ENCODE measurements at places on chromosomes 7 and 10.

DNA sequence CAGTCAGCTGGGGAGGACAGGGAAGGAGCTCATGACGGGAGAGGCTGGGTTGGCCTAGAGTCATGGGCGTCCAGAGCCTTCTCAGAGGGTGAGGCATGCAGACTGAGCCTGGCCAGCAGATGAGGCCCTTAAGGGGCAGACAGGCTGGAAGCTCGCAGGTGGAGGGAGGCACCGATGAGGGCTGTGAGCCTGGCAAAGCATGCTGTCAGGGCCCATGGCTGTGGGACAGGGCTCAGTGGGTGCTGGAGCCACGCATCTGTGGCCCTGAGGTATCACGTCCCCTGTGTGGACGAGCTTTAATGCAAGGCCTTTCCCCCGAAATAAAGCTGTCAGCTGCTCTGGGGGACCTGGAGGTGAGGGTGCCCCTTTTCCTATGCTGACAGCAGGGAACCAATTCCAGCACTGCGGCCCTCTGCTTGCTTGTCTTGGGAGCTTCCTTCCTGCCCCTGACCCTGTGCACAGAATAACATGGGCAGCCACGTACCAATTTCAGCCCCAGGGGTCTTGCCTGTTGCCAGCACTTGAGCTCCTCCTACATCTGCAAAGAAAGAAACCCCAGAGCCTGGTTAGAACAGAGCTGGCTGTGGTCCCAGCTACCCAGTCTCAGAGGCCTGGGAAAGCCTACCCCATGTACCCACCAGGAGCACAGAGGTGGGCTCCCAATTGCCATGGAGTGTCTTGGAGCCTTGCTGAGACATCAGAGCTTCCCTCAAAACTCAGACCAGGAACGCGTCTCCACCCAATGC, 20.6 kb downstream of the TMEM273 start:
- DNase-seq = no peak

DNA sequence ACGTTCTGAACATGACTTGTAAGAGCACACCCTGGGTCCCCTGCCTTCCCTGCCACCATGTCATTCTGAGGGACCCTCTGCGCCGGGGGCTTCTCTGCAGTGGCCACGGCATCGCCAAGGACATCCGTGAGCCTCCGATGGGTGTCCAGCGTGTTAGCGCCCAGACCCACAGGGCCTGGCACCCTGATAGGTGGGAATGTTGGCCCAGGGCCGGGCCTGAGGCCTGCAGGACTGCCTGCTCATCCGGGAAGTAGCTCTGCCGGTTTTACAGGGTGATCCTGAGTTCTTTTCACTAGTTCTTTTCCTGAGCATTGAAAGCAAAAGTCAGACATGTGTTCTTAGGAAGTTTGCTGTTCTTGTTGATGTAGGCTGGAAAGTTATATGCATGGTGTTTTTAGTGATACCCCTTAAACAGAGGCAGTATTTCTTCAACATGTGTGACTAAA, 54.5 kb downstream of the WDR37 start:
- no peak for DNase-seq

DNA sequence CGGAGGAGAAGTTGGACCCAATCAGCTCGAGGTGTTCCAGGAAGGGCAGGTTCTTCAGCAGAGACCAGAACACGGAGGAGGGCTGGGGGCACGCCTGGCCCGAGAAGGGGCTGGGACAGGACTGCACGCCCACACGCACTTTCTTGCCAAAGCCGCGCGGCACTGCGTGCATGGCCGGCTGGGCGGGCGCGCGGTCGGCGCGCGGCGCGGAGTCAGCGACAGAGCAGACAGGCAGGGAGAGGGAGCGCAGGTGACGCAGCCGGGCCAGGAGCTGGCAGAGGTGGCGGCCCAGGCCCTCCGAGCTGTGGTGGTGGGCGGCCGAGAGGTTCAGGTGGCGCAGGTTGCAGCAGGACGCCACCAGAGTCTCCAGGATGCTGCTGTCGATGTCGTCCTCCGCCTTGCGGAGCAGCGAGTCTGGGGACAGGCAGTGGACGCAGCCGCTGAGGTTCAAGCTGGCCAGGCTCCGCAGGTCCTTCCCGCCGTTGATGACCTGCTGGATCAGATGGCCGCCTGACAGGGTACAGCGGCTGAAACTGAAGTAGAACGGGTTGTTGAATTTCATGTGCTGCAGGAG, 77.2 kb upstream of the TNRC18 start:
- no peak for DNase-seq

GRCh38 chr7:6637544-6638229, 569 bp downstream of the ZNF316 start:
- DNase-seq = peak; percentile 58

- no peak for DNase-seq
These were observed 80.7 kb downstream of the FZD1 start for GRCh38 chr7:91344911-91345310.

GRCh38 chr7:100929808-100930174, 19.5 kb upstream of the MUC3A start:
- no peak for DNase-seq

DNA sequence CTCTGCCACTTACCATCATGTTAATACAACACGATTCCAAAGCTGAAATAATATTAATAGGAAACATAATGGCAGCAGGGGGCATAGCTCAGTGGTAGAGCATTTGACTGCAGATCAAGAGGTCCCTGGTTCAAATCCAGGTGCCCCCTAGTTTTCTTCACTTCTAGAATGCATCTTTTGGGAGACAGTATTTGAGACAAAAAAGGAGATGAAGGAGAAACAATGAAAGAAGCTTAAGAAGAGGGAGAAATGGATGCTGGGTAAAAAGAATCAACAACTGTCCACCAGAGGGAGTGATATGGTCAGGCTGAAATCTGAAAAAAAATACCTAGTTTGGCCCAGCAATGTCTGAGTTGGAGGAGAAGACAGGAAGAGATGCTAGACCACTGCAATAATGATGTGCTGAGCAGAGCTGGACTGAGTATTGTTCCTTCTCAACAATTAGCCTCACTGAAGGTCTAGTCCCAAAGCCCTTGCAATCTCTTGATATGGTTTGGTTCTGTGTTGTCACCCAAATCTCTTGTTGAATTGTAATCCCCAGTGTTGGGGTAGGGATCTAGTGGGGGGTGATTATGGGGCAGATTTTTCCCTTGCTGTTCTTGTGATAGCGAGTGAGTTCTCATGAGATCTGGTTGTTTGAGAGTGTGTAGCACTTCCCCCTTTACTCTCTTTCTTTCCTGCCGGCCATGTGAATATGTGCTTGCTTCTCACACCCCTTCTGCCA, 48.3 kb downstream of the ZNF783 start:
- peak; percentile 58 for DNase-seq

DNA sequence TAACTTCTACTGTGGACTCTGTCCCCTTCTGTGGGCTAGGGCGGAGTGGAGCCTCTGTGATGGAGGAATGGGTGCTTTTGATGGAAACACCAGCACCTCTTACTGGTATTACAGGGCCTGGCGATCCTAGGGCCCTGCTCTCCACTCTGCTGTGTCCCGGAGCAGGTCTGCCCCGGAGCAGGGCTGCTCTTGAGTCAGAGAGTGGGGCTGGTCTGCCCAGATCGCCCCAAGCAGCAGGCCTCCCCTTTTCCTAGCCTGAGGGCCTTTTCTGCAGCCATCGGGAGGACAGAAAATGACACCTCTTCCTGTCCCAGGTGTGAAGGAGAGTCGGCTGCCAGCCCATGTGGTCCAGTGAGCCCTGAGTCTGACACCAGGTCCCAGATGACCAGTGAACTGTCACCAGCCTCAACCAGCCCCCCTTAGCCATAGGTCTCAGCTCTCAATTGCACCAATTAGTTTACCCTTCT, 1.4 kb downstream of the ZNF282 start:
- DNase-seq = peak; percentile 21

- no peak for DNase-seq
These were observed 2.4 kb upstream of the VDAC2 start for GRCh38 chr10:75208181-75208580.

- no peak for DNase-seq
These were observed 160.0 kb downstream of the HDAC9 start for GRCh38 chr7:18655506-18655905.

DNA sequence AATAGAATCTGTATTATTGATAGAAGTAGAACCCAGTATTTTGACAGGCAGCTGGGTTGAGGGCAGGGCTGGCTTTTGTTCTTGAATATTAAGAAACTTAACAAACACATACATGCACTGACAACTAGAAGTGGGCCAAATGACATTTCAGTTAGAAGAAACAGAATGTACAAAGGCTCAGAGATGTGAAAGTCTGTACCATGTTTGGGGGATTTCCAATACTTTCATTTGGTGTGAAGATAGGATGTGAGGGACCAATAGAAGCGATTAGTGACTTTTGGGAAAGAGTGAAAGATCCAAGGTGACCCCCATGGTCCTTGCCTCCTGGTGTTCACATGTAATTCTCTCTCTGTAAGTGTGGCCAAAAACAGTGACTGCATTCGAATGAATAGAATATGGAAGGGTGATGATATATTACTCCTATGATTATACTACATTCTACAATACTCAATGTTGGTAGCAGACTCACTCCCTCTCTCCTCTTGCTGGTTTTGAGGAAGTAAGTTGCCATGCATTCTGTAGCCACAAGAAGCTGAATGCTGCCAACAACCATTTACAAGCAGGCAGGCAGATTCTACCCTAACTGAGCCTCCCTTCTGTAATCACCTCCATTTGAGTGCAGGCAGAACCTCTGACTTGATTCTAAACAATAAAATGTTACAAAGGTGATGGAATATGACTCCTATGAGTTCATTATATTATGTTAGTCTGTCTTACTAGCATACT, 151.4 kb downstream of the TMEM168 start:
- no peak for DNase-seq

GRCh38 chr10:125629758-125630376, 53.1 kb downstream of the TEX36 start:
- DNase-seq = peak; percentile 51

- DNase-seq = no peak
These were observed 122.0 kb downstream of the CHCHD3 start for GRCh38 chr7:132959891-132960290.

DNA sequence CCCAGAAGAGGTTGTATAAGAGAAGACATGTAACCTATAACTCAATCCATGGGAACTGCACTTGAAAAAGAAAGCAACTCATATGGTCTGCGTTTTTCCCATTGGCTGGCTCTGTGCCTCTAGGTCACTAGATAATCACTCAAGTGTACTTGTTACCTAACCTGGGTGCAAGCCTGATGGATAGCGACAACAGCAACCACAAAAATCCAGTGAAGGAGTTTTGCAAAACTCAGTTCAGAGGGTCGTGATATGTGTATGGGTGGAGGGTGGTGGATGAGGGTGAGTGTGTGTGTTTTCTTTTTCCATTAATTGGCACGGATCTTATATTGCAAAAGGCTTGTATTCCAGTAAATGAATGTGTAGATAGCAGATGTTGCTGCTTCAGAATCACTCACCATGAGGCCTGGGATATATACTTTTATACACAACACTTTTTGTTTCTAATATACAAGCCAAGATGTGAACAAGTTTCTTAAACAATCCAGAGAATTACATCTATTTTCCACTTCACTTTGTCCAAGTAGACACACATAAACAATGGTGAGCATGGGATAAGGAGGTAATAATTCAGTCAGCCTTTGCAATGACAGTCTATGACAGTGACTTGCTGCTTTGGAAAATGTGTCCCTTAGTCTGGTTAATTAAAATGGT, 286.9 kb upstream of the DKK1 start:
- DNase-seq = no peak

DNA sequence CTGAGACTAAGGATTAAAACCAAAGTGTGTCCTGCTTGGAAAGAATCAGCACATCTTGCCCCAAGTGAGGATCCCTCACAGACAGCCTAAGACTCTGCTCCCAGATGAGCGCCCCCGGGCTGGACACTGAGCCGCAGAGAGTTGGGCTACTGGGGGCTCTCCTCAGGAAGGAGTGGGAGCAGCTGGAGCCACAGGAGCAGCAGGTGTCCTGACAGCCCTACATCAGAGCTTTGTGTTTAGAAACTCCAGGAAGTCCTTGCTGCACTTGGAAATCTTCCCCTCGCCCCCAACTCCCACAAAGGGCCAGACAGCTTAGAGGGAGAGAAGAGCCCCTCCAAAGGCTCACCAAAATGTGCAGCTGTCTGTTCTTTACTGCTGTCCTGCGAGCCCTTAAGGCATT, 172.2 kb downstream of the HERPUD2 start:
- no peak for DNase-seq

- no peak for DNase-seq
These were observed 73.4 kb upstream of the INSIG1 start for GRCh38 chr7:155224116-155224811.

GRCh38 chr7:26311798-26312197, 20.1 kb downstream of the SNX10 start:
- DNase-seq = no peak

DNA sequence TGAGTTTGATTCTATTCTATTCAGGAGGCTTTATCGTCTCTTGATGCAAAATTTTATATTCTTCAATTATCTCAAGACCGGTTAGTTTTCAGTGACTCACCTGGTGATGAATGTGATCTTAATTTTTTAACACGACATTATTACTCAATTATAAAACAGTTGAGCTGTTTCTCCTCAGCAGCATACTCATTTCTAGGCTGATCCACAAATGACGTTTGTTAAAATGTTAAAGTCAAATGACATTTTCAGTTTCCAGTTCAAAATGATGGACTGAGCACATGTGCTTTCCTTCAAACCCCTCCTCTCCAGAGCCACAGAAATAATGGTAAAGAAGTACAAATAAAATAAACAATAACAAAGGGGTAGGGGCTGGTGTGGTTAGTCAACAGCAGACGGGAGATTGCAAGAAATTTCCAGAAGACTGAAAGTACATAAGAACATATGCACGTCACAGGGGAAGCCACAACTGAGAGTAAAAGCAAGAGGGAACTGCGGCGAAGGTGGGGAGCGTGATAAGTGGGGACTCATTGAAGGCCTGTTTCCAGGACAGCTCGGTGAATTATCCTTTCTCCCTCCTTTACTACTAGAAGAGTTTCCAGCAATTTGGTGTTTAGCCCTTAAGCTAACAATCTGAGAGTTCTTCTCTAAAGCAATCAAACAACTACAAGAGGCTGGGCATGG, 10.9 kb downstream of the MACROH2A2 start:
- DNase-seq = no peak

DNA sequence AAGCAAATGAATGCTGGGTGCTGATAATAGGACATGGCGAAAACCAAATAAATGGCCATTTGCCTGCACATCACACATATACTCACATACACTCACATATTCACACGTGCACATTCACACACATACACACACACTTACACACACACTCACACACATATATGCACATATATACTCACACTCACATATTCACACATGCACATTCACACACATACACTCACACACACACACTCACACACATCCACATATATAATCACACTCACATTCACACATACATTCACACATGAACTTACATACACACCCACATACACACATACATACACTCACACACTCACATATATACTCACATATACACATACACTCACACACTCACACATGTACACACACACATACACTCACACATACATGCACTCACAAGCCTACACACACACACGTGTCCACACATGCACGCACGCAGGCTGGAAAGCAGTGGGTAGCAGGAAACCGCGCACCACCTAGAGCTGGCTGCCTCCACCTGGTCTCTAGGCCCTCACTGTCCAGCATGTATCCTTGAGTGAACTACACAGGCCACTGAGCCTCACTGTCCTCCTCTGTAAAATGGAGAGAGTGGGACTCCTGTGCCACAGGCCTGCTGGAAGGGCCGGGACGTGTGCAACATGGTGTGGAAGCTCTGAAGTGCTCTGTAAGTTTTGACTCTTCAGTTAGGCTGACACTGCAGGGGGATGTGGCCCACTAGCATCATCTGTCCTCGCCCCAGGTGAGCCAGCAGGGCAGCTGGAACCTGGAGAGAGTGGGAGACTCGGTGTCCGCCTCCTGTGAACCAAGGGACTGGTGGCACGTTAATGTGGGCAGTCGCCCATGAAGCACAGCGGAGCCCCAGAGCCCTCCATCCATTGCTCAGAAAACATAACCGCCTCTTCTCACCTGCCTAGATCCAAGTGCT, 14.9 kb downstream of the TMEM72 start:
- no peak for DNase-seq

Measured in SW 1271 (cell line).